ENCODE measurements at places on chromosomes 7 and 10.

DNA sequence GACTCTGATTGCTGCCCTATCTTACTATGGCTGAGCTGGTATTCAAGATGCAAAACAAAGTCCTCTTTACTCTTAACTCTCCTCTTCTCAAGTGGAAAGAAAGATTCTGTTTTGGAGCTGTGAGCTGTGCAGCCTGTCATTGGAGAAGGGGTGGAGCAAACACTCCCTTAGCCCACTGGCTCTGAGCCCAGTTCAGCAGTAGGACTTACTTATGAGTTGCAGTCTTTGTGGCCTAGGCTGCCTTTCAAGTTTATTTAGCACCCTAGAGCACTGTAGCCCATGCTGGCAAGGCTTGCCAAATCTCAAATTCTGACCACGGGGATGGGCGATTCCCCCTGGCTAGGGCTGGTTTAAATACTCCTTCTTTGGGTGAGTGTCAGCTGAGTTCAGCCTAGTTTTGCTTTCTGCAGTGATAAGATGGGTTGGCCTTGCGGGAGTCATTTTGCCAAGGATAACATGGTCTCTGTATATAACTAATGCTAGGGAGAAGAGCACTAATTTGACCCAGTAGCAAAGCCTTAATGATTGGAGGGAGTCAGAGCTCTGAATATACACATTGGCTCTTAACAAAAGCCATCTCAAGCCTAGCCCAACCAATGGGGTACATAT is 110.2 kb downstream of the MYO3A start:
- no peak for DNase-seq

GRCh38 chr10:99540657-99541531 is 8.2 kb downstream of the NKX2-3 start:
- DNase-seq, result no peak

DNA sequence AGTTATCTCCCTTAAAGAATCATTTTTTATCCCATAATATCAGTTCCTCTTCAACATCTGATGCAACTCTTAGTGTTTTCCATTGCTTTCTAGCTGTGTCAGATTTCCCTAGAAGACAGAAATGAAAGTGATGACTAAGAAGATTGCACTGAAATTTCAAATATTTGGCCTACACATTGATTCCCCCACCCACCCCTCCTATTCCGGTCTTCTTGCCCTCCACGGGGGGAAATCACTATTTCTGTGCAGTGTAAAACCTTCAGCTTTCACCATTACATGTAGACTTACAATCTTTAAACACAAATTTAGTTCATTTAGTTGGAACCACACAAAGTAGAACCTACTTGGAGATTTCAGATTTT is 63.7 kb upstream of the IL6 start:
- no peak for DNase-seq

DNA sequence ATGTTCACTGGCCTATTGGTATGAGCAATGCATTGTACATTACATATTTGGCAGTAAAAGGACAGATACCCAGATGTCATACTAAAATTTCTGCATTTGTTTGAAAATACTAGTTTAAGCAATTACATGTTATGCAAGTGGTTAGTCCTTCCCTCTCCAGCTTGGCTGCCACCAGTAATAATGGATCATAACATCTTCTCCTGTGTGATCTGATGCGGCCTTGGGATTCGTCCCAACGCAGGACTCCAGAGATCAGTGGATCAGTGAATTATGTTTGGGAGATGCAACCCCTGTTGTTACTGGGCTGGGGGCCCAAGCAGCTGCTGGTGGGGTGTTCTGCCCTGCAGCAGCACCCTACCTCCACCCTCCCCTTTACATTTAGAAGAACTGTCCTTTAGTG is 11.2 kb upstream of the PDK4 start:
- no peak for DNase-seq

GRCh38 chr7:138247568-138248333 is 171.5 kb downstream of the AKR1D1 start:
- DNase-seq, result no peak

GRCh38 chr7:95322854-95323253 is 1.5 kb downstream of the PON1 start:
- DNase-seq, result no peak

- no peak for DNase-seq
These were observed 15.3 kb downstream of the ST7 start for GRCh38 chr7:116968631-116969030.

- DNase-seq, result no peak
These were observed 50.5 kb downstream of the MRPL32 start for GRCh38 chr7:42982604-42983115.

- no peak for DNase-seq
These were observed 76.9 kb upstream of the ANK3 start for GRCh38 chr10:60466267-60467201.

GRCh38 chr10:130637089-130637676 is 501.0 kb downstream of the GLRX3 start:
- no peak for DNase-seq

GRCh38 chr7:158372400-158373342 is 215.0 kb downstream of the PTPRN2 start:
- DNase-seq, result no peak

- no peak for DNase-seq
These were observed 169.9 kb downstream of the KCND2 start for GRCh38 chr7:120442838-120443237.

DNA sequence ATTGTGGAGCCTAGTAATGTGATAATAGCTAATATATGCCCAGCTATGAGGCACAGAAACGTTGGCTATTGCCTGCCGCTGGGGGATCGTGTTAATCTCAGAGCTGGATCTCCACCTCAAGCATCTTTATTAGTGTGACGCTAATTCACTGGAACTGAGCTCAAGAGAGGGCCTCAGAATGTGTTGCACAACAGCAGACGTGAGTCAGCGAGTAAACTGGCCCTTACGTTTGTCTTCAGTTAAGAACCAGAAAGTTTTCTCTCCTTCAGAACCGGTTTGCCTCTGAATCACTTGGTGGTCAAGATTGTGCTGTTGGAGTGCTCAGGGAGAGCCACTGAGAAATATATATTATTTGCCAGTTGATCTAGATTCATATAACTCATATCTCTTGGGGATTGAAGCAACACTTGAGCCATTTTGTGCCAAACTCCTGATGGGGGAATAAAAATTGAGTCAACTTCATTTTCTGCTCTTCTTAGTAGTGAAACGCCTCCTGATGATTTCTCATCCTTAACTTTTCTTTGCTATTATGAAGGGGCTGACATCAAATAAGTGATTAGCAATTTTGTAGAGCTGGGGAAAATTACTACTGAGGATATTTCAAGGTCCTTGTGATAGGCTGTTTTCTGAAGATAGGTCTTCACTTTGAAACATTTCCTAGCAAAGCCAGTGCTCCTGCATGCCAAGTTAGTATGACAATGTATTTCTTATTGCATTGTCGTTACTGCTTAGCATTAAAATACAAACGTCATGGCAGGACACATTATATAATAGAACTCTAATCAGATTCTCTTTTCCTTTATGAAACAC is 22.3 kb downstream of the BZW2 start:
- no peak for DNase-seq

GRCh38 chr7:134827889-134828288 is 48.5 kb downstream of the CALD1 start:
- DNase-seq, result no peak

GRCh38 chr10:98349508-98349922 is 65.5 kb downstream of the PYROXD2 start:
- DNase-seq, result no peak

- no peak for DNase-seq
These were observed 57.4 kb upstream of the ACBD5 start for GRCh38 chr10:27297844-27298521.

DNA sequence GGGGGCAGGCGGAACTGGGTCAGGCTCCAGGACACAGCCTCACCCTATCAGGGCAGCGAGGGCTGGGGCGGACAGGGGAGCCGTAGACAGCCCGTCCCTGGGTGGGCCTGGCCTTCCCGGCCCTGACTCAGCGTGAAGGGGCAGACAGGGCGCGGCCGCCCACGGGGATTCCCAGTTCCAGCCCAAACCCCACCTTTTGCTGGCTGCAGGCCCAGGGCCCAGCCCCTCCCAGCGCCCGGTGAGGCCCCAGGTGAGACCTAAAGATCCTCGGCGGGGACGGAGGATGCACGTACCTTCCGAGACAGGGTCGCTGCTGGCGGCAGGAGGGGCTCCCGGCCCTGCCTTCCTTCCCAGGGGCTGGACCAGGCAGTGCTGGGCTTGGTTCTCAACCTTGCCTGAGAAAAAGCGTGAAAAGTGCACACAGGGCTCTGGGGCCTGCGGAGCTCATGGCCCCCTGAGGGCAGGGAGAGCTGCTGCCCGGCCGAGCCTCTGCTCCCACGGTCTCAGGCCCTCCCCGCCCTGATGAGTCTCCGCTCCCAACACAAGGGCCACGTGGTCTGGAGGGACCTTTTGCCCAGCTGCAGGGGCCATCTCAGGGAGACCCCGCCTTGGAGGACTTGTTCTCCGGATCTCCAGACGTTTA is 43.9 kb upstream of the DNAJB6 start:
- no peak for DNase-seq

- no peak for DNase-seq
These were observed 68.8 kb downstream of the PROSER2 start for GRCh38 chr10:11891776-11892486.

DNA sequence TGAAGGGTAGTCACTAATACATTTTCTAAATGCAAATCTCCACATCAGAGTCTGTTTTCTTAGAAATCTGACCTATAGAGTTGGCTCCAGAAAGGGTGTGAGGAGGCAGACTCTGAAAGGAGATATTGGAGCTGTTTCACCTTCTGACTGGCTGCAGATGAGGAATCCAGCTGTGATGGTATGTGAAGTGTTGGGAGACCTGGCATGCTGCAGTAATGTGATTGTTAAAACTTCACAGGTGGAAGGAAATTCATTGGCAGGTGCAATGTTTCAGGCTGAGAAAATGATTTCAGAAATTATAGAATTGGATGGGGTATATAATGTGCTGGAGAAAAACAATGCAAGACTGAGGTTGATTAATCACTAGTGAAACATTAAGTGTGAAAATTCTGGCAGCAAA is 1134.0 kb upstream of the LRRN3 start:
- no peak for DNase-seq

DNA sequence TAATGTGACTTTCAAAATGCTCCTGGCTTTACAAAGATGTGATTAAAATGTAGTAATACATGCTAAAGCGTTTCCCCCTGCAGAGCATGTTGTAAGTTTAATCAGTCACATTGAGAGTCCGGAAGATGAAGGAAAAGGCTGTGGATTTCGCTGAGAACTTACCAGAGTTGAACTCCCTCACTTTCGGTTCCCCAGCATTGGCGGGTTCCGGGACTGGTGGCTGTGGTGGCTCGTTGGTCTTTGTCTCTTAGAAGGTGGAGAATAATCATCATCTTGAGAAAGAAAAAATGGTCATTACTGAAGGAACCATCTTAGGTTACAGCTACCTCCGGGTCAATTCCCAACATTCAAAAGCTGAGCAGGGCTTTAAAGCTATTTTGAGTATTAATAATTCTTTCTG is 9.6 kb upstream of the NUPR2 start:
- DNase-seq, result no peak

DNA sequence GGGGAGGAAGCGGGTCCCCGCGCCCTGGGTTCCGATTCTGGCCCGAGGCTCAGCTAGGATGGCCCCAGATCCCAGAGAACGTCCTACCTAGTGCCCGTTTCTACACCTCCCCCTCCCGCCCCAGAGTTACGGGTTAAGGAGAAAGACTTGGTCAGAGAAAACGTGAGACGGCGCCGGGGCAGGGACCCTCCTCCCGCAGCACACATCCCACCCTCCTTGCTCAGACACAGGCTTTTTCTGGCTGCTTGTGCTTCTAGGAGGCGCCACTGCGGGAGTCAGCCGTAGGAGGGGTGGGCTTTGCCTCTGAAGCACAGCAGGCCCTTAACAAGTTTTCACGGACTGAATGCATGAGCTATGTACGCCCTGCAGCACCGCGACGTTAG is 104.9 kb upstream of the LEP start:
- no peak for DNase-seq

DNA sequence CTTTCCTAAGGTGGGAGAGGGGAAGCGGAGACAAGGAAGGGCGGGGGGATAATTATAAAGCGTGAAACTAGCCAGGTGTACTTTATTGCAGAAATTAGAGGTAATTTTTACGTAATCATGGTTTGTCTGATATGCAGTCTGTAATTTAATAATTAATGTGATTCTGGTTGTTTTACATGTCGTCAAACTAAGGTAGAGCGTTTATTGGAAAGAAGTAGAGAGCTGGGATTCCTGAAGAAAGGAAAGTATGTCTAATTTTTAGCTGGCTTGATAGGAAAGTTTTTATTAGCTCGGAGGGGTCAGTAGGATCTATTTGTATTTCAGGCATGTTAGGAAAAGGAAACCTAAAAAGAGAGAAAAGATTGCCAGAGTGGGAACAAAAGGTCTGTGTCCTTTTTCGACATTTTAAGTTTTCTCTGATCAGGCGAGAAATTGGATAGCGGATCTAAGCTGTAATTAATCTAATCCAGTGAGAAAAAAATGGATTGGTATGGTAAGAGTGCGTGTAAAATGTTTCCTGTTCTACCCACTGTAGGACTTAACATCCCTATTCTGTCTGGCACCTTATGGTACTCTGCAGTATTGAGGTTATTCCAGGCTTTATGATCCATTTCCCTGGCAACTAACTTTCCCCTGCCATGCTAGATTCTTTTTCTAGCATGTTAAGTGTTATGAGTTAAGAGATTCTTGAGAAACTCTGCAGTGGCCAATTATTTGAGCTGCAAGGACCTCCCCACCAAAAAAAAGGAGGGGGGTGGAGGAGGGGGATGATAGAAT is 1.4 kb downstream of the CELF2 start:
- DNase-seq, result no peak

- no peak for DNase-seq
These were observed 579.2 kb upstream of the CELF2 start for GRCh38 chr10:10438335-10439100.

- no peak for DNase-seq
These were observed 8.6 kb downstream of the KCNH2 start for GRCh38 chr7:150969475-150969874.

- DNase-seq, result no peak
These were observed 33.8 kb upstream of the PRLHR start for GRCh38 chr10:118629211-118629610.

DNA sequence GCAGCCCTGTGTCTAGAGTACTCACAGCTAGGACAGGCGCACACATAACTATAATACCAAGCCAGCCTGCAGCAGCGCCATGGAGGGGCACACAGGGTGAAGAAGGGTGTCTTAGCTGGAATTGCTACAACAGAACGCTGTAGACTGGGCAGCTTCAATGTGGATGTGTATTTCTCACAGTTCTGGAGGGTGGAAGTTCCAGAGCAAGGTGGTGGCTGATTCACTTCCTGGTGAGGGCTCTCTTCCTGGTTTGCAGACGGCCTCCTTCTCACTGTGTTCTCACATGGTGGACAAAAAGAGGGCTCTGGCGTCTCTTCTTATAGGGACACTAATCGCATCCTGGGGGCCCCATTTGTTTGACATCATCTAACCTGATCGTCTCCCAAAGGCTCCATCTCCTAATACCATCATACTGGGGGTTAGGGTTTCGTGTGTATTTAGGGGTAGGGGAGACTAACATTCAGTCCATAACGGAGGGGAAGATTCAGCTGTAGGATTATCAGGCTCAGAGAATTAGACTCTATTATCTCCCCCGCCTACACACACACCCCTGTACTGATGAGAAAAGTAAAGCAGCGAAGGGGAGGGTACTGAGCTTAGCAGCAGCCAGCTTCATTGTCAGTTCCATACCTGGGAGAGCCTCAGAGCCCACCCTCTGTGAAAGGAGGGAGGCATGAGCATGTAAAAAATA is 289.1 kb downstream of the CCDC3 start:
- no peak for DNase-seq

GRCh38 chr10:6928586-6928985 is 348.5 kb upstream of the PRKCQ start:
- DNase-seq, result no peak

Measured in NCI-H187 (cell line).